Activated CD4-positive, CD25-positive, alpha-beta regulatory T cell (primary cell): ENCODE measurements at places on chromosomes 7 and 10.

GRCh38 chr7:54897891-54898290 is 120.9 kb upstream of the EGFR start:
- DNase-seq, result no peak

- DNase-seq, result no peak
Measured at GRCh38 chr10:98097616-98098015, 36.8 kb upstream of the R3HCC1L start.

DNA sequence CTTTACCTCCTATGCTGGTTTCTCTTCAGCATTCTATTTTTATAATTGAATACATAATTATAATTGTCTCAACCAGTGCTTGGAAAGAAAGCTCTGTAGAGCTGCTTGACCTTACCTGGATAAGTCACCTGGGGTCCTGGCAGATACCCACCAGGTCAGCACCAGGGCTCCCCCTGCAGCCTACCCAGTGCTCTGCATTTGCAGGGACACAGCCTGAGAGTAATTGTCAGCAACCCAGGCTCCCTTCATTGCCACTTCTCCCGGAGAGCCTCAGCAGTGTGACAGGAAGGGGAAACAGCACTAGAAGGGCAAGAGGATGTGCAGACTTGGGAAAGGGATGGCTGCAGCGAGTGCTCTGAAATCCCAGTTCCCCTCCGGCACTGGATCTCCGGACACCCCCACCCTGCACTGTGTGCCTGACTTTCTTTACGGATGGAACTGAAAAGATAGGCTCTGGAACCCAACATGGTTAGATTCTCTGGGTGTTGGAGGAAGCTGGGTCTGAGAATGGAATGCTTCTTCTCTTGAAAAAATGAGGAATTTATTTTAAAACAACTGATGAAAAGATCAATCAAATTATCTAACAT is 11.4 kb upstream of the PAX4 start:
- DNase-seq, result no peak

- DNase-seq, result no peak
Measured at GRCh38 chr10:49139028-49139845, 5.4 kb upstream of the FAM170B start.

GRCh38 chr10:114379631-114380041 is 24.7 kb downstream of the AFAP1L2 start:
- no peak for DNase-seq

DNA sequence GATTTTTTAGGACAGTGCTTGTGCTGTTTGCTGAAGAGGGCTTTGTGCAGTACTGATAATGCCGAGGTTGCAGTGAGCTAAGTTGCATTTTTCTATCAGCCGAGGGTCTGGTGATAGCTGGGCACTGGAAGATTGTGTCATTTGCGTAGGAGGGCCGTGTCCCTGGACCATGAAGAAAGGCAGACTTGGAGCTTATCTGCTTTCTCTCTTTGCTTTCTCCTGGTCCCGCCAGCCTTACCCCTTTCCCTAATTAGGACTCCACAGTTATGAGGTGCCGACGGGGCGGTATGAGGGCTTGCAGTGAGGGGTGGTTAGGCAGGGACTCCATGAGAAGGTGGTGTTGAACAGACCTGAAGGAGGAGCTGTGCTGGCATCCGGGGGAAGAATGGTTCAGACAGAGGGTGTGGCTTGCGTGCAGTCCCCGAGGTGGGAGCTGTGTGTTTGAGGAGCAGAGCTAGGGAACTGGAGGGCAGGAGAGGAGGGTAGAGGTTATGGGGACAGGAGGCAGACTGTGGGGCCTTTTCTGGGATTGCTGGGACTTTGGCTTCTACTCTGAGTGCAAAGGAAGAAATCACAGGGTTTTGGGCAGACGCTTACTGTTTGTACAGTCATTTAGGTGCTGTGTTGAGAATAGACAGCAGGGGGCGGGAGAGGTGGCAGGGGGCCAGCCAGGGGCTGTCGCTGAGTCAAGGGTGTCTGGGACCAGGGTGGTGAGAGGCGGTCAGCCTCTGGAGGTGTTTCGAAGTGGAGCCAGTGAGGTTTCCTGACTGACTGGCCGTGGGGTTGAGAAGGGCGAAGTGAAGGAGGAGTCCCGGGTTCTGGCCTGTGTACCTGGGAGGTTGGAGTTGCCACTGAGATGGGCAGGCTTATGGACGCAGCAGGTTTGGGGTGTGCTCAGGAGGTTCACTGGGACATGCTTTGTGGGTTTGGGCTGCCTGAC is 43.4 kb downstream of the PRF1 start:
- DNase-seq, result peak; percentile 49

- no peak for DNase-seq
Measured at GRCh38 chr10:110016039-110016438, 8.3 kb downstream of the ADD3 start.

- no peak for DNase-seq
Measured at GRCh38 chr7:17056491-17057142, 174.8 kb upstream of the AGR3 start.

- no peak for DNase-seq
Measured at GRCh38 chr10:61792921-61793320, 108.6 kb upstream of the ARID5B start.

DNA sequence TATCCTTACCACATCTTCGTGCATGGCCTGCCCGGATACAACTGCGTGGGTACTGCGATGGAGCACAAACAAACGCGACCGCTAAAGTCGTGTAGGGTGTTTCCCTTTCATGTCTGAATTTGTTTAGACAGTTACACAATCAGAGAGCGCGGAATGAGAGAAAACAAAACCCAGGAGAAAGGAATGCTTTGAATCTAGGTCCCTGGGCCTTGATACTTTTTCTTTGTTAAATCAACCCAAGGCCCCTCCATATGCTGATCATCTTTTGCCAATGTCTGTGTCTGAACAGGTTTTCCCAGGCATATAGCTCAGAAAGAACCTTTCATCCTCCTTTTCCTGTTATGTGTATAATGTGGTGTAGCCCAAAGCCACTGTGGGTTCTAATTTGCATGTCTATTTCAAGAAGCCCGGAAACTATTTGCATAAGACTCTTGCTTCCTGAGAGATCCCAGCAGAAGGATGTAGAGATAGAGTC is 145.8 kb downstream of the FRMD4A start:
- no peak for DNase-seq

DNA sequence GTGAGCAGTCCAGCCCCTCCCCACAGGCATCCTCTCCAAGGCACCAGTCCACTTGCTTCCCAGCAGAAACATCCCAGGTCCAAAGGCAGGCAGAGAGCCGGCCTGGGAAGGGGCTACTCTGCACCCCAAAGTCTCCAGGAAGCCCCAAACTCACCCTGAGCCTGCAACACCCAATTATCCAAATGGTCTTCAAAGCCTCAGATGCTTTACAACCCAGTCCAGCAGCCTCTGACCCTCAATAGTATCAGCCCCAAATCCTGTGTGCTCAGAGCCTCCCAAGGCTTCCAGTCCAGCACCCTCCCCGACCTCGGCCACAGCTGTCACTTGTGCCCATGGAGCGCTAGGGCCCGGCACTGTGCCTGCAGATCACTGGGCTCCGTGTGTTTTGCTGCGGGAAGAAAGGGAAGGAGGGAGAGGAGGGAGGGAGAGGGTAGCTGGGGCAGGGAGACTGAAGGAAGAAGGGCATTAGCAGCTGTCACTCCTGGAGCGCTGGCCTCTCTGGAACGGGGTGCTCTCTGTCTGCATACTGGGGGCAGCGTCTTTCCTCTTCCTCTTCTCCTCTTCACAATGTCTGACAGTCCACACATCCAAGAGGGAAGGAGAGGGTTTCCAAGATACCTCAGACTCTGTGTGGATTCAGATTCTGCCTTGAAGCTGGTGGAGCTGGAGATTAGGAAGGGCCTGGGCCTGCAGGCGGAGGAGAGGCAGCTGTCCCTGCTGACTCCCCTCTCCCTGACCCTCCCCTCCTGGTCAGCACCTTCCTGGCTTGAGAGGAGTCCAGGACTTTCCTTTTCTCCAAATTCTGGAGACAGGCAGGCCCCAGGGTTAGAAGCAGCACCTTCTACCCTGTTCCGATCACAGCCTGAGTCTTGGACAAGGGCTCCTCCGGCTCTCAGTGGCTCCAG is 13.2 kb downstream of the CALML5 start:
- DNase-seq, result no peak

DNA sequence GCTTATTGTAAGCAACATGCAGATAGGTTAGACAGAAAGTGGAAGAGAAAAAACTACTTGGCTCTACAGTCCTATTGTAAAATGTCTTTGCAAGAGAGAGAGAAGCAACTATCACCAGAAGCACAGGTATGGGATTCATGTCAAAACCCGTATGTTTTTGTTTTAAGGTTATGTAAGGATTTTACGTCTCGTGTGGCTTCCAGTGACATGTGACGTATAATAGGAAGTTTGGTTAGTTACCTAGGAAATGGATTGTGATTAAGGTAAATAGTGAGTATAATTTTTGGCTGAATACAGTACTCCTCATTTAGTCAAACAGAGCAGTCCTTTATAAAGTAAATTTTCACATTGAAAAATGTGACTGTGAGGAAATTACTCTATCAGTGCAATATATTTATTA is 62.0 kb downstream of the PHF14 start:
- no peak for DNase-seq

GRCh38 chr10:103759100-103759781 is 96.1 kb downstream of the SH3PXD2A start:
- DNase-seq, result no peak

- DNase-seq, result no peak
Measured at GRCh38 chr10:79436066-79436849, 9.2 kb downstream of the ZCCHC24 start.

GRCh38 chr7:128422842-128423241 is 13.1 kb upstream of the IMPDH1 start:
- DNase-seq, result no peak

DNA sequence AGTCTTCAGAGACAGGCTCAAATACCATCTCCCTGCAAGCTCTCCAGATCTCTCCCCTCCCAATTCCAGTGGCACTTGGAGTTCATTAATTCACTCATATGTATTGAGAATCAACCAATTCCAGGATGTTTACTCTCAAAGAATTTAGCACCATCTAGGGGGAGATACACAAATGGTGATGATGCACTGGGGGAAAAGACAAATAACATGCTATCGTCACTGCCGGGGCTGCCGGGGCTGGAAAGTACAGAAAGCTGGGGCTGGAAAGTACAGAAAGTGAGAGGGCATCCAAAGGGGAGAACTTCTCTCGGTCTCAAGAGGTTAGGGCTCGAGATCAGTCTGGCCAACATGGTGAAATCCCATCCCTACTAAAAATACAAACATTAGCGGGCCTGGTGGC is 118.7 kb downstream of the MKX start:
- DNase-seq, result no peak

- DNase-seq, result no peak
Measured at GRCh38 chr10:14560274-14560673, 214.4 kb downstream of the FAM107B start.

DNA sequence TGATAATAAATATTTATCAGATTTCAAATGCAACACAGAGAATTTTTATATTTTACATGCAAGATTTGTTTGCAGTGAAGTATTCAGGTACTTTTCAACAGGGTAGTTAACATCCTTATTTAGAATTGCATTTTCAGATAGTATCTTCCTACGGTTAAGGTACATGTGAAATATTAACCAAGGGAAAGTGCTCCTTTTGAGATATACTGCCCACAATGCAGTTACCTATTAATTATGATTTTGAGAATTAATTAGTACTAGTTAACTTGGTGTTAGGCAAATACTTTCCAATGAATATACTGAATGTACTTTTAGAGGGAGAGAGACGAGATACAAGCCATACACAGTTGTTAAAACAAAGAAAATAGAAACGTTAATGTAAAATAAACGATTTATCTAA is 206.2 kb upstream of the YAE1 start:
- no peak for DNase-seq

DNA sequence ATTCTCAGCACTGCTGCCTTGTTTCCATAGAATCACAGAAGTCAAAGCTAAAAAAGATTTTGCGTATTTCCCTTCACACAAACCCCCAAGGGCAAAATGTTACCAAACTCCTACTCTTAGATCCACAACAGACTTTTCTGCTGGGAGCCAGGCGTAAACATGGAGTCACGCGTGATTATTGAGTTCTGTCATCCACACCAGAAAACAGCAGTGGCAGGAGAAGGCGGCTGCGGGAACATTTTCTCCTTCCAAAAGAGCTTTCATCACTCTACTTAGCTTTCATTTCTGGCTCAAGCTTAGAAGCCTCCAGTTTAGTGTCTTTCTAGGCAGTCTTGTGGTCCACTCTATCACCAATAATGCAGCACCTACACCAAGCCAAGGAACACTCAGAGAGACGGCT is 712.9 kb upstream of the NRP1 start:
- DNase-seq, result no peak

DNA sequence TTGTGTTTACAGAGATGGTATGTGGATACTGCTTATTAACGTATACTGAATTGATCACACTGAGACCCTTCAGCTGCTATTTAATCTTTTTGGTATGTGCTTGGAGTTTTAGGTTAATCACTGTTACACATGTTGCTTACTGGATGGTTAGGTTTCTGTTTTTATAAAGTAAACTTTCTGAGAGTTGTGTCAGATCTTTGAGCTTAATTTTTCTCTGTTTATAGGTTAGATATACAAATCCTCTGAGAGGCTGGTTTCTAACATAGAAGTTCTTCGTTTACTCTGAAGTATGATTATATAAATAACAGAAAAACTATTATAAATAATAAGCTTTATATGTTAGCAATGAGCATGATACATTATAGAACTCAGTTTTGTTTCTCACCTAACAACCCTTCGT is 123.1 kb downstream of the NSUN6 start:
- DNase-seq, result no peak

GRCh38 chr10:15427843-15428414 is 56.8 kb upstream of the FAM171A1 start:
- no peak for DNase-seq
